ENCODE measurements at places on chromosomes 3 and 15.
A peak's percentile ranks its signal among the peaks of the same experiment; 100 is the strongest.

DNA sequence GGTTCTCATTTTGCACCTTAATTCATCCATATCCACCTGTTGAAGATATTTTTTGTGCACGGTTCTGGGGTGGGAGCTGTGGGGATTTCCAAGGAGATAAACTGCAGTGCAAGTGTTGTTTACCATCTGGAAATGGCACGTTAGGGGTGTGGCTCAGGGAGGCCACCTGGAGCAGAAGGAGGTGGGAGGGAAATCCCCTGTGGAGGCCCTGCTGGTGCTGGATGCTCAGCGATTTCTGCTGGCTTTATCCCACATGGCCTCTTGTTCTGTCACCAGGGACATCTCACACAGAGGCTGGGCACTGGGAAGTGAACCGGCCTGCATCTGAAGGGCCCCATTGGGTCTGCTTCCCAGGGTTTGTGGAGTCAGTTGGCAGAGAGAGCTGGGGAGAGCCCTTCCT is 24.3 kb downstream of the TRPM1 start:
- DNase-seq: no peak

- no peak for DNase-seq
These were observed 318.5 kb upstream of the ARPP21 start for GRCh38 chr3:35320646-35321407.

DNA sequence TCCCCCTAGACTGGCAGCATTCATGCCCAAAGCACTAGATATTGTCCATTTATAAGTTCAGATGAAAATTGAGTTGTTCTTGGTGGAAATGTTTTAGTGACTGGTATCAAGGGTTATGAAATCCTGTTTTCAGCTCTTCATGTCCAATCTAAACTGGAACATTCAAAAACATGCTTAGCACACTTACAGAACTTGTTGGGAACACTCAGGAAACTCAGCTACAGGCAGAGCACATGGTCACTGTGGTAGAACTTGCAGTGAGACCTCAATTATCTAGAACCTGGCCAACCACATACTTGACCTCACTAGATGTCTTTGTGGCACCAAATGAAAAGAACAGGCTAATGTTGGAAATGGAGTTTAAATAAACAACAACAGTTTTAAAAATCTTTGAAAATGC is 88.8 kb downstream of the SMAD3 start:
- DNase-seq: no peak

- no peak for DNase-seq
These were observed 152.9 kb downstream of the SLCO3A1 start for GRCh38 chr15:92006186-92007028.

DNA sequence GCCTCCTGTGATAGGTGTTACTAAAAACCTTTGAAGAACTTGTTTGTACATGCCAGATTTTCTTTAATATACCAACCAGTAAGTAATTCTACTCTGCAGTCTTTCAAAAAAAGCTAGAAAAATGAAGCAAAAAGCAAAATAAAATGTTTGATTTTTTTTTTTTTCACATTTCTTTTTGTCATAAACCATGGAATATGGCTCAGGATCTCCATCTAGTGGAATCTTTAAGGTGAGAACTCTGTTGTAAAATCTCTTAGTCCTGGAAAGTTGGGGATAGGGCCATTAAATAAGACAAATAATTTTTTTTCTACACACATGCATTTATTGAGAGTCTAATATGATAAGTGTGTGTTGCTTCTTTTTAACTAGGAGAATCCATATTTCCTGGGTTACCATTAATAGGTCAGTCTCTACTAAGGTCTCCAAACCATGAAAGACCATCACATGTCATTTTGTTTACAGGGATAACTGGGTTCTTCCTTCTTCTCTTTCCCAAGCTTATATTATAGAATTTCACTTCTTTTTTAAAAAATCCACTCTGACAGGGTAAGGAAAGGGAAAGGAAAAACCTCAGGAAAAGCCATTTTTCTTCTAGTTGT is 84.6 kb downstream of the SLC9A9 start:
- no peak for DNase-seq

GRCh38 chr3:38950581-38950980 is 101.2 kb downstream of the SCN11A start:
- DNase-seq: no peak

DNA sequence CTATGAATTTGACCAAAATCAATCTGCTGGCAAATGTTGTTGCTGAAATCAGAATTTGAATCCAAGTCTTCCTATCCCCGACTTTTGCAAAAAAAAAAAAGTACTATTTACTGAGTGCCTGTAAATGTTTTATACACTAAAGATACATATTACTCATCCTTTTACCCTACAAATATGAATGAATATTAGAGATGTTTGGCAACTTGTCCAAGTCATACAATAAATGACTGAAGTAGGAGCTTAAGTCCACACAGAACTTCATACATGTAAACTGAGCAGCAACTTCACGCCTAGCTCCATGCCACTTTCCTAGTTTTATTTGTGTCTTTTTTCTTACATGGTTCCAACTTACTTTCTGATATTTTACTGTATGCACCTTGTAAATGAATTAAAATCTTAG is 39.2 kb downstream of the PHC3 start:
- no peak for DNase-seq

- DNase-seq: no peak
These were observed 80.8 kb upstream of the PEX5L start for GRCh38 chr3:180117381-180118163.

- DNase-seq: no peak
These were observed 1.0 kb upstream of the GALNT15 start for GRCh38 chr3:16173283-16174025.

- DNase-seq: no peak
These were observed 133.3 kb downstream of the MYLK start for GRCh38 chr3:123750659-123751420.

DNA sequence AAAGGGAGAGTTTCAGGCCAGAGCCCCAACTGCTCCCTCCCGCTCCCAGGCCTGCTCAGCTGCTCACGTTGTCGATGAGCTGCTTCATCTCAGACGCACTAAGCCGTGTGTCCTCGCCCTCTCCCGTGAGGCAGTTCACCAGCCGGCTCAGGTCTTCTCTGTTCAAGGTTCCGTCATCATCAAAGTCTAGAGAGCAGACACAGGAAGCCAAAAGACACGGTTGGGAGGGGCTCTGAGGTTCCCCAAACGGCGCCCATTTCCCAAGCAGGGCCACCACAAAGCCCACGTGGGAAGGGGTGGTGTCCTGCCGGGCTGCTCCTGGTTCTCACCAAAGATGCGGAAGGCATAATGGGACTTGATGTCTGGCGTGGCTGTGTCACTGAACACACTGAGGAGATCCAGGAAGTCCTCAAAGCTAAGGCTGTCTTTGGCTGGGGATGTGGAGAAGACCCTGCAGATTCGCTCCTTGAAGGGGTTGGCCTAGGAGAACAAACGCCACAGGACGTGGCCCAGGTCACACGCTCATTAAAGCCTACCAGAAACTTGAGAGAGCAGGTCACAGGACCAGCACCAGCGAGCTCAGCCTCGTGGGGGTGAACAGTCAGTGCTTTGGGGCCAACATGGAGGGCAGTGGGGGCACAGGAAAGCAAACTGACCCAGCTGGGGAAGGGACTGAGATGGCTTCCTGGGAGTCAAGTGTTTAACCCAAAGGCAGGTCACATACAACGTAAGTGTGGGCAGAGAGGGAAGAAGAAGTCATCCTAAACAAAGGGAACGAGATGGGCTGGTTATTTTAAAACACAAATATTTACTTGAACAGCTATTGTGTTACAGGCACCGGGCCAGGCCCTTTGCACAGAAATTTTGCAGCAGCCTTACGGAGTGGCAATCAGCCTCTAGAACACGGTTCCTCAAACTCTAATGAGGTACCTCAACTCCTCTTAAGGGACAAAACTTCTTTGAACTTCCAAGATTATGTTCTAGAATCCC is 2.4 kb downstream of the CIB1 start:
- DNase-seq: peak; percentile 70

GRCh38 chr3:44077267-44077666 is 164.4 kb upstream of the TOPAZ1 start:
- DNase-seq: no peak

DNA sequence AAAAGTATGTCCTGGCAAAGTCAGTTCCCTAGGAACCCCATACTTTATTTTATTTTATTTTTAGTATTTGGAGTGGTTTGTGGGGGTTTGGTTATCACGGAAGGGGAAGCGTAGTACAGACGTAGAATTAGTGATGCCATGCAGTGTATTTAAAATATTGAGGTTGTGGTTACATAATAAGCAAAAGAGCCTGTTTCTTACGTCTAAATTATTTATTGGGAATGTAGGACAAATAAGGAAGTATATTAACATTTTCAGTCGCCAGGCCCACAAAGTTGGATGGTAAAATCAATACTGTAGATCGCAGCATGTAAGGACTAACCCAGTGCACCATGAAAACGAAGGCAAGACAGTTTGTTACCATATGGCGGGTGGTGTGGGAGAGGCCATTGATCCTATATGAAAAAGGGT is 558 bp downstream of the DTWD1 start:
- no peak for DNase-seq

- DNase-seq: no peak
These were observed 172.4 kb downstream of the OXSM start for GRCh38 chr3:25962255-25962654.

DNA sequence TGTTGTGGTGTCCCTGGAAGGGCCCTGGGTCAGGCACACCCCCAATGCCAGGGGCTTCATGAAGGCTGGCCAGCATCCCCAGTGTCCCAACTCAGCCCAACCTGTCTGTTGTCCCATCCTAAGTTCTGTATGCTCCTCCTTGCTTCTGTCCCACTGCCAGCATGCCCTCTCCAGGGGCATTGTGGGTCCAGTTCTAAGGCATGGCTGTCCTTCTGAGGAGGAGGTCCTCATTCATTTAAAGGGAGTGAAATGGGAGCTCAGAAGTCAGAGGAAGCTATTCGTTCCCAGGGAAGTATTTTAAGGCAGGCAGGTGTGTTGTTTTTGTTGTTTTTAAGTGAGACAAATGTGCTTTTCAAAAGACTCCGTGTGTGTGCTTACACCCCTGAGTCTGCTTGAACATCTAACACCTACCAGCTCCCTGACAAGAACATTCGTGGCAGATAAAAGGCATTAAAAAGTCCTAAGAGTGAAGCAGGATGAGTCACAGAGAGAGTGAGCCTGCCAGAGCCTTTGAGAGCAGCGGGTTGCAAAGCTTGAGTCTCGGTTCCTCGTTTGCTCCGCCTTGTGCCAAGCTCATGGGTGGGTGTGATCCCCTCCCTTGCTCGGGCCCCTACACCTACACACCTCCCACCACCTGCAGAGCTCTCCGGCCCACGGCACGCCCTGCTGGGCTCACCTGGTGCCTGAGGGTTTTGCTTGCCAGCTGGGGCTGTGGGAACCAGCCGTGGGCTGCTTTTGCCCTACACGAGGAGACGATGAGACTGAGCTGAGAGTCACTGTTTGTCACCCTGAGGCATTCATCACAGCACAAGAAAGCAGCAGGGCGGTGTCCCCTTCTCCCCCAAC is 183.4 kb upstream of the TOPAZ1 start:
- DNase-seq: peak; percentile 46

GRCh38 chr3:193096076-193096475 is 144.9 kb upstream of the PLAAT1 start:
- DNase-seq: no peak

DNA sequence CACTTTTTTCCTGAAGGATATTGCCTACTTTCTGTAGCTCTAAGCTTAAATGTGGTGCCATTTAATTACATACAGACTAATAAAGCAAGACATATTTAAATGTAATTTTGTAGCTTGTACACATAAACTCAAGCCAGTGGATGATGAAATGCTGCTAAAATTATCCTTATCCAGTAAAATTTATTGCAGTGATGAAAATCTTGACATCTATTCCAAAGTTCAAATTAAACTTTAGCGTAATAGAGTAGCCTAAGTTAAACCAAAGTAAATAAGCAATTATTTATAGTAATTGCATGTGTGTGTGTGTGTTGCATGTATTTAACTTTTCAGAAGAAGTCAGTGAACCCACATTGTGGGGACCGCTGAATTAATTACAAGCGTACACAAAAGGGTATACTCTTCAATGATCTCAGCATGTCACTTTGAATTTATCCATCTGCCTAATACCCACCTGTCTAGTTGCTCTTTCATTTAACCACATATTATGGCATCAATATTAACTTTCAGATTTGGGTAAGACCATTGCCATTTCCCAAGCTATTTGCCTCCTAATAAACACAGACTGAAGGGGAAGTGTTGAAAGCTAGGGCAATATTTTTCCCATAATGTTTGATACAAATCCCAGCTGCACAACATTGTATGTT is 85.0 kb downstream of the MECOM start:
- no peak for DNase-seq

DNA sequence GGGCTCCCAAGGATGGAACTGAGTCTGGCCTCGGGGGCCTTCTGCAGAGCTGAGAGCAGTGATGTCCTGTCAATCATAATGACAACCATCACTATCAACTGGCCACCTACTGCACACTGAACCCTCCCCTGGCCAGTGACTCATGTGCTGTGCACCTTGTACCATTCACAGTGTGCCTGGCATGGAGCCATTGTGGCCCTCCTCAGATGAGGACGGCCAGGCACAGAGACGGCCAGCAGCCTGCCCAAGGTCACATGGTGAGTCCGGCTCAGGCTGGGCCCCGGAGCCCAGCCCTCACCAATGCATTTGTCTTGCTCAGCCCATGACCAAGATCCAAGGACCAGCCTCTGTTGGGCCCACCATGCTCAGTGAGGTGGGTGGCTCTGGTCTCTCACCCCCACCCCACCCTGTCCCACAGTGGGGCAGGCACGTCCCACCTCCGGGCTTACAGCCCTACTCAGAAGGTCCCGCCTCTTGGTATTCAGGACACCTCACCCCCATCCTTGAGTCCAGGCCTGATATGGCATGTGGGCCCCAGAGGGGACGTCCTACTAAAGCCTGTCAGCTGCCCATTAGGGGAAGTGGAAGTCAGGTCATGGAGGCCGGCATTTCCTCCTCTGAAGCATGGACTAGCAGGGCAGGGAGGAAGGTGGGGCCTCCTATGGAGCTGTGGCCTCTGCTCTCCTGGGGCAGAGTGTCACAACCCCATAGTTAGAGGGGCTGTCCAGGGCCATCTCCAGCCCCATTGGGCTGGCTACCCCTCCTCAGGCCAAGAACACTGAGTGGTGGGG is 35.9 kb upstream of the TMEM115 start:
- DNase-seq: no peak

DNA sequence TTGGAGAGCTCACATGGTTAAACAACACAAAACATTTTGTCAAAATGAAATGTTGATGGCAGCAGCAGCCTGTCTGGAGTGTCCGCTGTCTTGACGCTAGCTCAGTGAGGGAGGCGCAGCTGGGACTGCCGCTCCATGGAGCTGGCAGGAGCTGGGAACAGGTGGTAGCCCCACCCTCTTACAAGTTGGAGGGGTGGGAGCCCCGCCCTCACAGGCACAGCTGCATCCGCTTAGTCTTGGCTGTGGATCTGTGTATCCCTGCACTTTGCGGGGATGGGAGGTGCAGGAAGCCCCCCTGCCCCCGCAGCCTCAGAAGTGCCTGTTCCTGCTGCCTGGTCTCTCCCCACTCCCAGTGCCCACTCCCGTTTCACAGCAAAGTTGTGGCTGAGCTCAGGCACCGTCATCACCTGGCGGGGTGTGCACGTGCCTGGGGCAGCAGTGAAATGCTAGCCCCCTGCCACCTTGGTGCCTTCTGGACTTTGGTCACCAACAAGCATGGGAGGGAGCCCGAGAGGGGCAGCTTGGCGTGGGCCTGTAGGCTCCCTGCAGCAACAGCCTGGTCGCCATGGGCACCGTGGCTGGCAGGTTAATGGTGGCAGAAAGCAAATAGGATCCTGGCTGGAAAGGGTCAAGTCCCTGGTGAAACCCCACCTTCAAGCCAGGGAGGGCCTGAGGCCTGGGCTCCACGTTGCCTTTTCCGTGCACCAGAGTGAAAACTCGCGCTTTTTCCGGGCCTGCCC is 53.8 kb upstream of the CADM2 start:
- no peak for DNase-seq
